ENCODE measurements at places on chromosomes 11 and 22. TPM values are rescaled to one million over a fixed set of nuclear protein-coding genes. Genes with fewer than 3 reads are reported as not detected.

GRCh38 chr22:43179911-43180195 is 7.1 kb downstream of the TTLL12 start:
- DNase-seq, result no peak
- no peaks in the 10 kb centered on the region for H3K27me3 ChIP-seq
- H3K4me3 ChIP-seq, result no peak overlapping the region
- H3K4me1 ChIP-seq, result no peaks in the 10 kb centered on the region
- H3K36me3 ChIP-seq, result peaks cover 7% of the 10 kb centered on the region

MMP12 gene
- not detected for total RNA-seq

GRCh38 chr22:20401376-20402014 is 7.5 kb downstream of the ZNF74 start:
- H3K4me3 ChIP-seq, result no peak overlapping the region
- DNase-seq, result no peak
- H3K36me3 ChIP-seq, result peaks cover 6% of the 10 kb centered on the region
- no peak overlapping the region for H3K27ac ChIP-seq
- H3K27me3 ChIP-seq, result no peaks in the 10 kb centered on the region

- no peaks in the 10 kb centered on the region for H3K4me1 ChIP-seq
- DNase-seq, result no peak
- peaks cover 26% of the 10 kb centered on the region for H3K36me3 ChIP-seq
- H3K4me3 ChIP-seq, result no peak overlapping the region
Measured at GRCh38 chr11:74822170-74822569, 73.5 kb downstream of the RNF169 start.

DNA sequence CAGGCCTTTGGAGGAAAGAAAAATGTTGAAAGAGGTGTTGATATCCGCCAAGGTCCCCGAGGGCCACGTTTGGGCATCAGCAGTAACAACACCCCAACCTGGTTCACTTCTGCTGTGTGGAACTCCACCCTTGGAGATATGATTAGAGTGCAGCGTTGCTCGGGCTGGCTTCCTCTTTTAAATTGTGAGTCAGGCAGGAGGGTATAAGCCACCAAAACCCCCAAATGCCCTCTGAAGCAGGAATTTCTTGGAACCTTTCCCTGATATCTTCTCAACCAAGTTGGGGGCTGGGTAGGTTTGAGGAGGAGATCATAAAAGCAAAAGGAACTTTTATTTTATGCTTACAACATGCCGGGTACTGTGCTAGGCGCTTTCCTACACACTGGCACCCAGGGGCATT is 6.4 kb upstream of the C11orf96 start:
- H3K4me3 ChIP-seq, result no peak overlapping the region
- no peaks in the 10 kb centered on the region for H3K4me1 ChIP-seq
- H3K27me3 ChIP-seq, result peaks cover 3% of the 10 kb centered on the region
- H3K36me3 ChIP-seq, result no peaks in the 10 kb centered on the region

NELL1 gene
- total RNA-seq, result not detected

GRCh38 chr22:36160499-36160942 is at the start of gene APOL3:
TSS of gene APOL3 (minus strand) at chr22:36160755. CDS start at chr22:36149055, 11,700 bp downstream.
- no peaks in the 10 kb centered on the region for H3K36me3 ChIP-seq
- no peaks in the 10 kb centered on the region for H3K27me3 ChIP-seq

DEUP1 gene
- total RNA-seq, result not detected

SRPRA gene
- 105 TPM for total RNA-seq

DNA sequence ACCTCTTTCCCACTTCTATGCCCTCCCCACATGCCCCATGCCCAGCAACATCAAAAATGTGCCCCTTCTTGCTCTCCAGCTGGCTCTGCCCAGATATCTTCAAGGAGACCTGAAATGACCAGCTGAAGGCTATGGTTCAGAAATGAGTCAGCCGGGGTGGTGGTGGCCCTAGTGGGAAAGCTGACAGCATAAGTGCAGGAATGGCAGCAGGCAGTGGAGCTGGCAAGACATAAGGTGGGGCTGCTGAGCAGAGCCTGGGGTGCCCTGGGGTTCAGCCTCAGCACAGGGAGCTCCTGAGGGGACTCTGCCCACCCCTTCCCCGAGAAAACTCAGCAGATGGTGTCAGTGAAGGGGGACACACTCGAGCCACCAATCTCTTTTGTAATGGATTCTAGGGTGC is 593.4 kb downstream of the BUD13 start:
- no peaks in the 10 kb centered on the region for H3K27me3 ChIP-seq
- no peak for DNase-seq
- H3K27ac ChIP-seq, result no peak overlapping the region
- H3K4me1 ChIP-seq, result no peaks in the 10 kb centered on the region
- no peaks in the 10 kb centered on the region for H3K36me3 ChIP-seq
- no peak overlapping the region for H3K4me3 ChIP-seq

NCF4 gene
- 66.5 TPM for total RNA-seq

ISX gene
- 0.21 TPM for total RNA-seq

- peaks cover 18% of the 10 kb centered on the region for H3K4me1 ChIP-seq
- no peak overlapping the region for H3K27ac ChIP-seq
- H3K36me3 ChIP-seq, result no peaks in the 10 kb centered on the region
- DNase-seq, result no peak
- no peak overlapping the region for H3K4me3 ChIP-seq
Measured at GRCh38 chr11:120929664-120930154, 94.2 kb upstream of the TBCEL start.

- DNase-seq, result no peak
- no peaks in the 10 kb centered on the region for H3K27me3 ChIP-seq
- H3K36me3 ChIP-seq, result peaks cover 23% of the 10 kb centered on the region
- no peak overlapping the region for H3K4me3 ChIP-seq
- H3K27ac ChIP-seq, result no peak overlapping the region
Measured at GRCh38 chr22:42061041-42061440, 9.6 kb downstream of the NAGA start.

All from GM12878 (cell line).